ENCODE measurements at places on chromosomes 2 and 18.
A peak's percentile ranks its signal among the peaks of the same experiment; 100 is the strongest.

DNA sequence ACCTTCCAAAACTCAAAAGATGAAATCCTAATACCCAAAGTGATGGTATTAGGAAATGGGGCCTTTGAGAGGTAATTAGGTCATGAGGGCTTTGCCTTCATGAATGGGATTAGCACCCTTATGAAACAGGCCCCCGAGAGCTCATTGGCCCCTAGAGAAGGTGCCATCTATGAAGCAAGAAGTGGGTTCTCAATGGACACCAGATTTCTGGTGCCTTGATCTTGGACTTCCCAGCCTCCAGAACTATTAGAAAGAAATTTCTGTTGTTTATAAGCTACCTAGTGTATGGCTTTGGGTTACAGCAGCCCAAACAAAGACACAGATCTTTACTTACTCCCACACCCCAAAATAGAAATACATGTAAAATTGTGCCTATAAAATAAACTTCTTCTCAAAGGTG, 45.4 kb downstream of the SOCS6 start:
- DNase-seq: no peak

DNA sequence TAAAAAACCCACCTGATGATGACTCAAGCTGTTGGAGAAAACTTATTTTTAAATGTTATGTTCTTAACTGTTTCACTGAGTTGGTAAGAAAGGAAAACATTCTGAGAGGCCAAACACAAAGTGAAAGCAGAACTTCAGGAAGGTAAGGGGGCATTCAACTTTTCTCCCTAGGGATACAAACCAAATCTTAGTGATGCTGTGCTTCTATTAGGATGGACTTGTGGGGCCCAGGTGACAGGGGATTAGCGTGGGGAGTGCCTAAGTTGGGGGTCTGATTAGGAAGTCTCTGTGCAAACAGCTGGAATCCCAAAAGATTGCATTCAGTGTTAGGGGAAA, 18.5 kb downstream of the PDCL3 start:
- DNase-seq: no peak

- DNase-seq: no peak
Measured at GRCh38 chr18:13756261-13756660, 29.8 kb downstream of the RNMT start.

DNA sequence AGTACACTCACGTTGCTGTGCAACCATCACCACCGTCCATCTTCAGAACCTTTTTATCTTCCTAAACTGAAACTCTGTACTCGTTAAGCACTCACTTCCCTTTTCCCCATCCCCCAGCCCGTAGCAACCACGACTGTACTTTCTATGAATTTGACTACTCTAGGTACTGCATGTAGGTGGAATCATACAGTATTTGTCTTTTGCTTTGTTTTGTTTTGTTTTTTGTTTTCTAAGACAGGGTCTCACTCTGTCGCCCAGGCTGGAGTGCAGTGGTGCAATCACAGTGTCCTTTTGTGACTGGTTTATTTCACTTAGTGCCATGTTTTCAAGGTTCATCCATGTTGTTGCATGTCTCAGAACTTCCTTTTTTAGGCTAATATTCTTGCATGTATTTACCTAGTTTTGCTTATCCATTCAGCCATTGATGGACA, 7.0 kb upstream of the TYMS start:
- no peak for DNase-seq

DNA sequence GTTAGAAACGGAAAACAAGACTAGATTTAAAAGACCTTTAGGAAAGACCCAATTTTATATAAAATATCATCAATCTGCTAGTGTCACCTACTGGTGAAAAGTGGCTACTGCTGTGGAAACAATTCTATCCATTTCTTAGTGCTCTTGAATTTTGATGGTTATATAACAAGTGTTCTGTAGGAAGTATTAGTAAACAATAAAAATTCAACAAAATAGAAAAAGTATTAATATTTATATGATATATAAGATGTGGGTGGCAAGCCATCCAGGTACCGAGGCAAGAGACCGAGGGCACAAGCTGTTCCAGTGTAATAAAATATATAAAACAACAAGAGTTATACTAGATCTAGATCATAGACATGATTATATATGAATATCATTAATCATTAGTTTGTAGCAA, 6.2 kb upstream of the TMEM87B start:
- no peak for DNase-seq

DNA sequence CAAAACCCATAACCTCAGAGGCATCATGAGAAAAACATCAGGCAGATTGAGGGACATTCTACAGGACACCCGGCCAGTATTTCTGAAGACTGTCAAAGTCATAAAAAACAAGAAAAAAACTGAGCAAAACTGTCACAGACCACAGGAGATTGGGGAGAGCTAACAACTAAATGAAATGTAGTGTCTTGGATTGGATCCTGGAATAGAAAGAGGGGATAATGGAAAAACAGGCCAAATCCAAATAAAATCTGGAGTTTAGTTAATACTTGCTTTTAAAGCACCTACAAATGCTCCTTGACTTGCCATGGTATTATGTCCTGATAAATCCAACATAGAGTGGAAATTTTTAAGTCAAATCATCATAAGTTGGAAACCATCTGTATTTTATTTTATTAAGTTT, 17.6 kb upstream of the CXCR1 start:
- DNase-seq: no peak

GRCh38 chr2:33680644-33681363, 81.7 kb upstream of the FAM98A start:
- DNase-seq: no peak

GRCh38 chr2:72041638-72042111, 106.0 kb downstream of the CYP26B1 start:
- DNase-seq: no peak

- no peak for DNase-seq
Measured at GRCh38 chr2:37794717-37795116, 123.3 kb upstream of the CDC42EP3 start.

DNA sequence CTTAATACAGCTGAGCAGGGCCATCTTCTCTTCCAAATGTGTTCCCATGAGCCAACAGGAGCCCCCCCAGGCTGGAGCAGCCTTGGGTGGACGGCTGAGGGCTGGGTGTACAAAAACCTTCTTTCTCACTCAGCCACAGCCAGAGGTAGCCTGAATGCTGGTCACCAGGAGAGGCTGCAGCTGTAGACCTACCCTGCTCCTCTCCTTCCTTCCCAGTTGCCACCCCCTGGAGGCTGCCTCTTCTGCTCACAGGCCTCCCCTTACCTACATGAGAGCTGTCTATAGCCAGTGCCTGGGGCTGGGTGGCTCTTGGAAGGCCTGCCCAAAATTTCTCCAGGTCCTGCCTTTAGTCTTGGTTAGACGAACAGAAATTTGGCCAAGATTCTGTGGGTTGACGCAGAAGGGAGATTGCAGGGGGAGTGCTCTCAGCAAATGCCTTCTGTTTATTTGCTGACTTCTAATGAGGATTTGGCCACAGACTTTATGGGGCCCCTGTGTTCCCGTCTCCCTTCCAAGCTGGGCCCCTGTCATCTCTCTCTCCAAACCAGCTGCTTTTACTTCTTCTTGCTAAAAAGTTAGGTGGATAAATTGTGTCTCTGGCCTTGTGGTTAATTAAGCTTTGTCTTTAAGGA, 18.3 kb downstream of the CELF4 start:
- DNase-seq: no peak

DNA sequence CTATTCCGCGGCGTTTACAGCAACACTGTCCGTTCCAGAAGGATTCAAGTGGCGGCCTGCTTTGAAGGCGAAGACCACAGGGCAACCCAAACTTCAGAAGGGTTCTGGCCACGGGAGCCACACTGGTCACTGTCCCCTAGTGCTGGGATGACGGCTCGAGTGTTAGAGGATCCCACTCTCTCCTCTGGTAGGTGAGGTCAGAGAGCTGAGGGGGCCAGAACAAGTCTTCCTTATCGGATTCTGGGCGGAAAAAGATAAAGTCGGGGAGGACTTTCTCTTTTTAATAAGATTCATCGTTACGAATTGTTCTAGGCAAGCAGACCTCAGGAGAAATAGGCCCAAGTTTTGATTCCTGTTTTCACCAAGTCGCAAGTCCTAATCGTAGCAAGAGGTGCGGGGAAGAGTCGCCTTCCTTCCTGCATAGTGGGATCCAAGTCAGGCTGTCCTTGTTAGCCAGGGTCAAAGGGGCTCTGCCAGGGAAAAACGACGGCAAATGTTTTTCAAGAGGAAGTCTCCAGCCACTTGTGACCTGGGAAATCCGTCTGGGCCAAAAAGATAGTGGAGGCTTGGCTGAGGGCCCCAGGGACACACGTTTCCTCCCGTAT, 864 bp upstream of the MYL12A start:
- DNase-seq: peak; percentile 65
